ENCODE measurements at places on chromosomes 5 and 9. TPM values are rescaled to one million over a fixed set of nuclear protein-coding genes. Genes with fewer than 3 reads are reported as not detected.
A peak's percentile ranks its signal among the peaks of the same experiment; 100 is the strongest.

DNA sequence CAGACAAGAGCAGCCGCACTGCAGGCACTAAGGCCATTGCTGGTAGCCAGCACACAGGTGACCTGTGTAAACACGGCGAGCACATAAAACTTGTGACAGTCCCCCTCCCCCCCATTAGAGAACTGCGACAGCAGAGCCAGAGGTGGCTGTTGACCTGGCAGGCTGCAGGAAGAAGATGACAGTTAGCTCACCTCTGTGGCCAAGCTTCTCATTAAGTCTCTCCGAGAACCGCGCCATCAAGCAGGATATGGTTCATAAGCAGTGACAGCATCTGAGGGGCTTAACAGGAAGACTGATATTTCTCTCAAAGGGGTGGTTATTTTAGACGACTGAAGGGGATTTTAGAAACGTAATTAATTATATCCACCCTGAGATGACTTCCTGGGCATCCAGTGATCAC, 5.2 kb downstream of the SURF4 start:
- no peaks in the 10 kb centered on the region for H3K36me3 ChIP-seq
- no peak overlapping the region for H3K27ac ChIP-seq
- H3K4me1 ChIP-seq, result peaks cover 84% of the 10 kb centered on the region
- DNase-seq, result no peak
- H3K4me3 ChIP-seq, result no peak overlapping the region

- DNase-seq, result no peak
- H3K4me1 ChIP-seq, result no peaks in the 10 kb centered on the region
- H3K36me3 ChIP-seq, result no peaks in the 10 kb centered on the region
- no peaks in the 10 kb centered on the region for H3K27me3 ChIP-seq
- H3K27ac ChIP-seq, result no peak overlapping the region
- H3K4me3 ChIP-seq, result no peak overlapping the region
Measured at GRCh38 chr5:94969174-94969573, 315.7 kb downstream of the MCTP1 start.

- no peaks in the 10 kb centered on the region for H3K36me3 ChIP-seq
- no peak for DNase-seq
- no peaks in the 10 kb centered on the region for H3K27me3 ChIP-seq
Measured at GRCh38 chr9:9499546-9499945, 1113.3 kb downstream of the PTPRD start.

- no peak overlapping the region for H3K27ac ChIP-seq
- no peaks in the 10 kb centered on the region for H3K4me1 ChIP-seq
- no peaks in the 10 kb centered on the region for H3K36me3 ChIP-seq
- no peak overlapping the region for H3K4me3 ChIP-seq
- no peak for DNase-seq
Measured at GRCh38 chr9:1388216-1388615, 338.1 kb downstream of the DMRT2 start.

DNA sequence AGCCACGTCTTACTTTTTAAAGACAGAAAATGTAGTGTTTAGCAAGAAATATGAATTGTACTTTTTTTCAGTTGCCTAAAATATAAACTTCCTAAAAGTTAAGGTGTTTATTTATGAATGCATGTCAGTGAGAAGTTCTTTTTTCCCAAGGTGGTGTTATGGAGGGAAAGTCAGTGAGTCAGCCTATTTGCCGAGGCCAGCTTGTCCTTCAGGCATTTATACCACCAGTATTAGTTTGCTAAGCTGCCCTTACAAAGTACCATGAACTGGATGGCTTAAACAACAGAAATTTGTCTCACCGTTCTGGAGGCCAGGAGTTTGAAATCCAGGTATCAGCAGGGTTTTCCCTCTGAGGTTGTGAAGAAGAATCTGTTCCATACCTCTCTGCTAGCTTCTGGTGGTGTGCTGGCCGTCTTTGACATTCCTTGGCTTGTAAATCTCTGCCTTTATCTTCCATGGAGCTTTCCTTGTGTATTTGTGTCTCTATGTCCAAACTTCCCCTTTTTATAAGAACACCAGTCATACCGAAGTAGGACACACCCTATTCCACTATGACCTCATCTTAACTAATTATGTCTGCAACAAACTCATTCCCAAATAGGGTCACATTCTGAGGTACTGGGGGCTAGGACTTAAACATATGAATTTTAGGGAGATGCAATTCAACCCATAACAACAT, 38.4 kb downstream of the PRKACG start:
- no peak for DNase-seq
- no peaks in the 10 kb centered on the region for H3K36me3 ChIP-seq
- no peak overlapping the region for H3K27ac ChIP-seq

GRCh38 chr9:103978396-103978795, 115.7 kb upstream of the SMC2 start:
- H3K27ac ChIP-seq, result no peak overlapping the region
- H3K4me1 ChIP-seq, result no peaks in the 10 kb centered on the region
- no peaks in the 10 kb centered on the region for H3K36me3 ChIP-seq
- no peak overlapping the region for H3K4me3 ChIP-seq
- no peak for DNase-seq
- no peaks in the 10 kb centered on the region for H3K27me3 ChIP-seq

- H3K27me3 ChIP-seq, result no peaks in the 10 kb centered on the region
- H3K4me3 ChIP-seq, result no peak overlapping the region
- no peaks in the 10 kb centered on the region for H3K4me1 ChIP-seq
- DNase-seq, result no peak
- H3K36me3 ChIP-seq, result no peaks in the 10 kb centered on the region
Measured at GRCh38 chr9:8365029-8365428, 565.5 kb upstream of the DMAC1 start.

GRCh38 chr5:32163785-32164184, 10.3 kb downstream of the GOLPH3 start:
- H3K27ac ChIP-seq, result peak overlapping the region; percentile 43
- no peaks in the 10 kb centered on the region for H3K36me3 ChIP-seq
- no peaks in the 10 kb centered on the region for H3K27me3 ChIP-seq
- DNase-seq, result no peak
- peaks cover 42% of the 10 kb centered on the region for H3K4me1 ChIP-seq

DNA sequence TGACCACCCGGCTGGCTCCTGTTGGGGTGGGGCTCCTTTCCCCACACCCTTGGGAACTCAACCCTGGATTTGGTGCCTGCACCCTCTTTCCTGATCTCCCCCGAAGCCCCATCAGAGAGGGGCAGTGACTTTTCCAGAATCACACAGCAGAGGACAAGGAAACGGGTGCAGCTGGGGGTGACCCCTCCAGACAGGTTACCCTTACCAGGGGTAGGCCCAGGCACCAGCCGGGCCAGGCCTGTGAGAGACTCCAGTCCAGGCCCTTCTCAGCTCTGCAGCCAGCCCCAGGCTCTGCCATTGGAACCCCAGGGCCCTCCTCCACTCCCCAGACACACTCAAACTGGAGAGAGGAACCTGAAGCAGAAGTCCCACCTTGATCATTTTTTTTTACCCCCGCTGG, 19.0 kb upstream of the PHYHD1 start:
- H3K27me3 ChIP-seq, result no peaks in the 10 kb centered on the region
- H3K36me3 ChIP-seq, result peaks cover 30% of the 10 kb centered on the region
- H3K4me3 ChIP-seq, result no peak overlapping the region

GRCh38 chr5:10709933-10710332, 51.1 kb downstream of the DAP start:
- DNase-seq, result no peak
- no peaks in the 10 kb centered on the region for H3K27me3 ChIP-seq
- H3K36me3 ChIP-seq, result peaks cover 29% of the 10 kb centered on the region
- H3K27ac ChIP-seq, result no peak overlapping the region
- H3K4me3 ChIP-seq, result no peak overlapping the region

DNA sequence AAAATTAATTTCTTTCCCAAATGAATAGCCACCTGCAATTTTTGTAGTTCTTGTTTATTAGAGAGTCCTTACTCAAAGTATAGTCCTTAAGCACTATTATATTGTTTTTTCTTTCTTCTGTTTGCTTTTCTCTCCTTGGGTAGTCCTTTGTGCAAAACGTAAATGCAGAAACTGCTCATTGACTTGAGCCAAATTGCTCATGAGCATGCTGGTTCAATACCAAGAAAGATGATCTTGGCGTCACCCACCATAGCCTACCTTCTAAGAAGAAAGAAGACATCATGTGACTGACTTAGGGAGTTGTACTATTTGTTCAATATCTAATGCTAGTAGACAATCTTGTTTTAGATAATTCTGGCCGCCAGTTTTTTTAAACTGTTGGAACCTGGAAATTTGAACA, 248.8 kb upstream of the DMRT1 start:
- no peaks in the 10 kb centered on the region for H3K27me3 ChIP-seq
- no peak overlapping the region for H3K4me3 ChIP-seq
- no peaks in the 10 kb centered on the region for H3K36me3 ChIP-seq
- no peak overlapping the region for H3K27ac ChIP-seq

DNA sequence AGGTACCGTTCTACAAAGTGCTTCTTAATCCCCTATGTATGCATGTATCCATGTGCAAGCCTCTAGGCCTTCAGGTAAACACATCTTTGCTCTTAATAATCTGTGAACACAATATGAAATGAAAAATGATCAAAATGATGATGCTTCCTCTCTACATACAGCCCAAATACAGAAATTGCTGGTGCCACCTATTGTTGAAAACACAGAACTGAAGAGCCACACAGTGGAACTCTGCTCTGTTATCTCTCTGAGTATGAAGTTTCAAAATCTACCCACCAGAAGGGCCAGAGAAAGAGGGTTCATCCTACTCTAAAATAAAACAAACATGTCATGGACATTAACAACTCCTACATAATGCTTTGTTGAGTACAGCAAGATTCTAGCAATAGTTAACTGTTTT, 71.3 kb downstream of the GLIS3 start:
- peaks cover 7% of the 10 kb centered on the region for H3K4me1 ChIP-seq
- H3K27ac ChIP-seq, result no peak overlapping the region
- DNase-seq, result no peak
- H3K36me3 ChIP-seq, result no peaks in the 10 kb centered on the region

Gene ANKRD18A
- 1.8 TPM for total RNA-seq

Gene RAB24
- total RNA-seq, result 24.1 TPM

Gene ENTPD8
- not detected for total RNA-seq

Gene CCDC183
- total RNA-seq, result 4.6 TPM

Gene SLC12A7
- 23.5 TPM for total RNA-seq

Gene GMCL2
- total RNA-seq, result not detected
